NCI-H187 (cell line): ENCODE measurements at places on chromosomes 7 and 10.
A peak's percentile ranks its signal among the peaks of the same experiment; 100 is the strongest.

DNA sequence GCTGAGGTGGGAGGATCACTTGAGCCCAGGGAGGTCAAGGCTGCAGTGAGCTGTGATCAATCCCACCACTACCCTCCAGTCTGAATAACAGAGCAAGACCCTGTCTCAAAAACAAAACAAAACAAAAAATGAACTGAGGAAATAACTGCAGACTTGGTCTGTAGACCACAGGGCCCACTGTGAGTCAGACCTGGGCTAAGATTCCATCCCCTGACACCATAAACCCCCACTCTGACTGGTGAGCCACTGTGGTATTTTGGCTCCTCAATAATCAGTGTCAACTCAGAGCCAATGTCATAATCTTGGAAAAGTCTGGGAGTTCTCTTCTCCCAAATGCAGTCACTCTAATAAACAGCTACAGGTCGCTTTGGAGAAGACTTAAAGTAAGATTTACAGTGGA, 24.0 kb upstream of the ERCC6 start:
- DNase-seq = no peak

DNA sequence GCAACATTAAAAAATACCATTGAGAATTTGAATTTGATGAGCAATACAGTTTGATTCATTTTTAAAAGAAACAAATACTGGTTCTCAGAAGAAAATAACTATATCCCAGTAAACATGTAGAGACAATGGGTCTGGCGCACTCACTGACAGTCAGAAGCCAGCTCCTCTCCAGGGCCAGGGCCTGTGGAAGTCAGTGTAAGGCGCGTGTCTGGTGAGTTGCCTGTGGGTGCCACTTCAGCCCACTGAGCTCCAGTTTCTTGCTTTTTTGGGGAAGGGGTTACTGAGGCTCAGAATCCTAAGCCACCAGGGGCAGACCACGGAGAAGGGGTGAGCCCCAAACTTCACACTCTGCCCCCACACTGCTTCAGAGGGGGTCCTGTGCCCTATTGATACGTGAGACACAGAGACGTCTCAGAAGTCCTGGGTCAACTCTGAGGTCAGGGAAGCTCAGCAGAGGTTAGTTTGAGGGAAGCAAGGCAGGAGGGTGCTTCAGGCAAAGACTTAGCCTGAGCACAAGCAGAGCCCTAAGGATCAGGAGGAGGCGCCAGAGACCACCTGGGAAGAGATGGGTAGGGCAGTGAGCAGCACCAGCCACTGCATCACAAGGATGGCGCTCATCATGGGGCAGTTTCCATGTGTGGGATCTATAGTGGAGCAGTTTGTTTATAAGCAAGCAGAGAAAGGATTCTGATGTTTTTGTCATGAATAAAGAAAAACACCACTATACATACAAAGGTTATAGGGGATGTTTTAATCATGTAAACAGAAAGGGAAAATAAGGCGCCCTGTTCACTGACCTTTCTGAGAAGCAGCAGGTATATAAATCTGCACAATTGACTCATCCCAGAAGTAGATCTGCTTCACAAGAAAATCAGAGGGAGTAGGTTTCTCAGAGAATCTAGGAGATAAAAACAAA, 95.7 kb downstream of the PKD1L1 start:
- no peak for DNase-seq

DNA sequence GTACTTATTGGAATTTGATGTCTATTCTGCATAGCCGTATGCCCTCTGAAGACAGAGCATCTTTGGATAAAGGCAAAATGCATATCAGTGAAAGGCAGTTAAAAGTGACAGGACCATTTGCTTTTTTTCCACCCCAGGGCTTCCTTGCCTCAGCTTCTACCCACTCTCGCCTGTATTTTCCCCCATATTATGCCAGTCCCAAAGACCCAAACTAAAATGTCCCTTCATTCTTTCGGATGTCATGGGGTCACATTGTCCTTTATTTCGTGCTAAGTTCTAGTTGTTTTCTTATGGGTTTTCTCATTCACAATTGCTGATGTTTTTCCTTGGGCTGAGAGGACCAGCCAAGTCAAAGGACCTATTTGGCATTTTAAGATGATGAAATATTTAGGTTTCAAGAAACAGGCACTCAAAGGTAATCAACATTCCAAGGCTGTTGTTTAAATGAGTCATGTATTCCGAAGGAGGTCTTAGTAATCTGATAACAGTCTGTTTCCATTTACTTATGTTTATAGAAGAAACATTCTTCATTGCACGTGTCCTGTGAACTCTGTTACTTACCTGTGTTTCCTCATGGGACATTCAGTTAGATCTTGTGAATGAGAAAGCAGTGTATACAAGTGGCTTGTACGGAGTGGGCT, 74.1 kb downstream of the DNAH11 start:
- DNase-seq = no peak

DNA sequence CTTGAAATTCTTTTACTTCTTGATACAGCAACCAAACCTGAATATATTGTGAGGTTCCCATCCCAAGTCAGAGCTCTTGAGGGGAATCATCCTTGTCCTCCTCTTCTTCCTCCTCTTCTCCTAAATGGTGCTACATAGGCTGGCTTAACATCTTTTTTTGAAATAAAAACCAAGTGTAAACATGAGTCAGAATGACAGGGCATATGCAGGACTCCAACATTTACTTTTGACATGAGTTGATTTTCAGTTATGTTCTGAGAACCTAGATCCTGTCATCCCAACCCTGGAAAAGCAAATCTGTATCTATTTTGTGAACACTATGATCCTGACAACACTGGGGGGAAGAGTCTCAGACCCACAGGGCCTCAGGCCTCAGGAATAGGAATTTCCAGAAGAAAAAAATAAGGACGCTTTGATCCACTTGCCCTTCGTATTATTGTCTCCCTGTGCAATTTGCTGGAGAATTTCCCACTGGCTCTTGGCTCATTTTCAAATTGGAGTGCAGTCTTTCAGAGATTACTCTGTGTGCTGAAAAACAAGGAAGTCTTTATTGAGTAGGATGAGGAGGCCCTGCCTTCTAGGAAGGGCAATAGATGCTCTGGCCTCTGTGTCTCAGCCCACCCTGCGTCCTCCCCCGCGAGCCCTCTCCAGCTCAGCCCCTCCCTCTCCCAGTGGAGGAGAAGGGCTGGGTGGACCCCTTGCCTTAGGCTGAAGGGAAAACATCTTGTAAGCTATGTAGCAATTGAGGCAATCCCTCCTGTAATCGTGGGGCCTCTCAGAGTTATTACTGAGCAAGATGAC, 121.6 kb downstream of the CREB5 start:
- DNase-seq = no peak

GRCh38 chr10:118020365-118020764, 26.4 kb downstream of the RAB11FIP2 start:
- DNase-seq = no peak

DNA sequence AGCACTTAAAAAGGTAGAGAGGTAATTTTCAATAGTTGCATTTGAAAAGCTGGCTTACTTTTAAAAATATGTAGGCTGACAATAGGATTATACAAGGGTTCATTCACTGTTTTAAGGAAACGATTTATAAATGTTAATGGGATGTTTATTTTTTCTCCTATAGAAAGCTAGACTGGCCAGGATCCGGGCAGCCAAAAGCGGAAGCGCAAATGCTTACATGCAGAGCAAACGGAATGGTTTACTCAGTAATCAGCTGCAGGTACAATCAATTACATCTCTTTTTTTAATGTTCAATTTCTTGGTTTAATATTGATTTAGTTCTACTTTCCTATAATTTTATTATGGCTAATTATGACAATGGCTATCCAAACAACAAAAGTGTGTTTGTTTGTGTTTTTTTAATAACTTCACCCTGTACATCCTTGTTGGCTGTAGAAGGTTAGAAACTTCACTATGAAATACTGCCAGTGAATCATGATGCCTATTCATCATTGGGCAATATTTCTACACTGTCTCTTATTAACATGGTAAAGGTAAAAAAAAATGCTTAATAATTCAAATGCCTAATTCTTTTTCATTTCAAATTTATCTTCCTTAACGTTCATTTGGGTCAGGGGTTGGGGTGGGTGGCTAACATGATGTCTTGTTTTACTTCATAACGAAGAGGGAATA, 116.4 kb downstream of the TSPAN12 start:
- peak; percentile 4 for DNase-seq

- DNase-seq = no peak
Measured at GRCh38 chr10:26211781-26212444, 4.7 kb upstream of the GAD2 start.

DNA sequence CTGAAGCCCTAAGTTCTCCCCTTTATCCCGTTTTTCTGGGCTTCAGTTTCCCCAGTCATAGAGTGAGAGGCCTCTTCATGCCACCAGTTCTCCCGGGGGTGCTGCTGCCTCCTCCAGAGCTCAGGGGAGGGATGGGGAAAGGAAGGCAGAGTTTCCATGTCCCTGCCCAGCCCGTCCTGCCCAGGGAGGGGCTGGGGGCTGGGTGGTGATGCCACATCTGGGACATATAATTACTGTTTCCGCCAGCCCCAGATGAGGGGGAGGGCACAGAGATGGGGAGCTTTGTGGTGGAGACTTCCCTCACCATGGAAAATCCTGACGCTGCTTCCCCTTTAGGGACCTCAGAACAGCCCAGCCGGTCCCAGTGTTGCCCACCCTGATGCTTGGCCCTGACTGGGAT, 4.1 kb downstream of the AQP1 start:
- no peak for DNase-seq
